ENCODE measurements at places on chromosomes 3 and 15.

DNA sequence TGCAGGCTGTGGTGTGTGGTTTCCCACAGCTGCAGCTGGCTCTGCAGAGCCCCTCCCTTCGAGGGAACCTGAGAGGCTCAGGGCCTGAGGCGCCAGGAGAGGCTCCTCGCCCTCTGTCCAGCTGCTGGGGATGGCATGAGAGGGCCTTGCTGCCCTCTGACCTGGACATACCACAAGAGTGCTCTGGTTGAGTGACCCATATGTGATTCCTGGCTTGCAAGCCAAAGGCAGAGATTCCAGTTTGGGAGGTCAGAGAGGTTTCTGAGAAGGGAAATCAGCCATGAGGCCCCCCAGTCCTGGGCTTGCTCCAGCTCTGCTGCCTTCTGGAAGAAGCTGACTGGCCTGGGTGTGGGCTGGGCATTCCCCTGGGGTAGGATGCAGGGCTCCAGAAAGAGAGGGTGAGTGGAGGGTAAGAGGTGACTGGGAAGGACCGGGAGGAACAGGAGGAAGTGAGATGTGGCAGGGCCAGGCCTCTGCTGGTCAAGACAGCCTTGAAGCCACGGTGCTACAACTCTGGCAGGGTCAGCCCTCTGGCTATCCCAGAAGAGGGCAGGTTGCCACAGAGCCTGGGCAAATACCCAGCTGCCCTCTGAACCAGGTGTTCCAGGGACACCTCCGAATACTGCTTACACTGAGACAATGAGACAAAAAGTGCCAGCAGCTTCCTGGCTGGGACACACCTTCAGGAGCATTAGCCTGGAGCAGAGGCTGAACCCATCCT lies 16.0 kb upstream of the SRP14 start:
- DNase-seq: peak; percentile 71

- peak; percentile 43 for DNase-seq
These were observed 5.5 kb downstream of the FAM81A start for GRCh38 chr15:59443341-59444072.

DNA sequence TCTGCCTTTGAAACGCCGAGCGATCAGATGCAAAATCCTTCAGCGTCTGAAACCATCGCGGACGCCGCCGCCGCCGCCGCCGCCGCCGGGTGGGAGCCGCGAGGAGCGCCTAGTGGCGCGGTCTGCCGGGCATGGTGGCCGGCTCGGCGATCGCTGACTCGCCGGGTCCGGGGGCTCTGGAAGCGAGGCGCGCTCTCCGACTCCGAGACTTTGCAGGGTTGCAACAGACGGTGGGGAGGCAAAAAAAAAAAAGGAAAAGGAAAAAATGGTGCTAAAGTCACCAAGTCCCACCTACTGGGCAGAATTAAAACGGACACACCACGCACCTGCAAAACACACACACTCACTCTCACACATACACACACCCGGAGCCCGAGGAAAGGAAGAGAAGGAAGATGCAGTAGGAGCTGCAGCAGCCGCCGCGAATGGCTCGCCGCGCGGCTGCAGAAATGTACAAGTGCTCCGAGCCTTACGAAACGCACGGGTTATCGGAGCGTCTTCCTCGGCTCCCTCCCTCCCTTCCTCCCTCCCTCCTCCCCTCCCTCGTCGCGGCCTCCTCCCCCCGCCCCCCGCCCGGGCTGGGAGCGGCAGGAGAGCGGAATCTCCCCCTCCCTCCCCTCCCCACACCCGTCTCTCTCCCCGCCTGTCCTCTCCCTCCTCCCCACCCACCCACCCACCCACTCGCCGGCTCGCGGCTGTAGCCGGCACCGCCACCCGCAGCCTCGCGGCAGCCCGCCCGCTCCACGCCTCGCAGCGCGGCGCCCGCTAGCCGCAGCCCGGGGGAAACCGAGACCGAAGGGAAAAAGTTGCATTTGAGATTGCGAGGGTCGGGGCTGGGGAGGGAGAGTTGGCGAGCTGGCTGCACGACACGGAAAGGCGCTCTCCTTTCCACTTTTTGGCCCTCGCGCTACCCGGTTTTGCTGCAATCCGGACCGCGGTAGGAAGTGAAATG lies at the start of gene NTRK3:
TSS of gene NTRK3 (minus strand) at position 461 of the 952 bp plus-strand sequence. CDS start 586 bp downstream, outside the sequence.
- DNase-seq: peak; percentile 44

GRCh38 chr3:172100482-172100881 lies 61.1 kb downstream of the FNDC3B start:
- DNase-seq: no peak
